ENCODE measurements at places on chromosomes 2 and 18. TPM values are rescaled to one million over a fixed set of nuclear protein-coding genes. Genes with fewer than 3 reads are reported as not detected.

Gene TEX44
- total RNA-seq = not detected

Gene PSD4
- 55.1 TPM for total RNA-seq

Gene DNER
- 0.34 TPM for total RNA-seq

Gene NAT8
- total RNA-seq = not detected

Gene UPP2
- not detected for total RNA-seq

Gene HOXD12
- not detected for total RNA-seq

Gene IL1F10
- not detected for total RNA-seq

Gene CFAP65
- not detected for total RNA-seq

Gene POTEC
- not detected for total RNA-seq

DNA sequence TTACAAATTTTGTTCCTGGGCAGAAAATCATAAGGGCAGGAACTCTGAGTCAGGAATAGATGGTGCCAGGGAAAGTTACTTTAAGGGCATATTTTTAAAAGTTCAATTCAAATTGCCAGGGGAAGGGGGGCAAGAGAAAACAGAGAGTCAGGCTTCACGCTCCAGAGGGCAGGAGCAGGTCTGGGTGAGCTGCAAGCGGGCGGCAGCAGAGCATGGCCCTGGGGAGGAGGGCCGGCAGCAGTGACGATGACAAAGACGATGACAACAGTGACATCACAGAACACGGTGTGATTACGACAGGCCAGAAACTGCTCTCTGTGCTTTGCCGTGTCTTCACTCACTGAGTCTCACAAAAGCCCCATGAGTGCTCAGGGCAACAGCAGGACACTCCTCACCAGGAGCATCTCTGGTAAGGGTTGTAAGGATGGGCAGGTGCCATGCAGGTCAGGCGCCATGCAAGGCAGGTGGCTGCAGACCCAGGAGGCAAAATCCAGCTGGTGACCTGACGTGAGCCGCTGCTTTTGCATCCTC lies 23.3 kb downstream of the CHST10 start:
- no peak for DNase-seq

- peak; percentile 80 for DNase-seq
These were observed 158.4 kb downstream of the SETBP1 start for GRCh38 chr18:44838971-44839666.

DNA sequence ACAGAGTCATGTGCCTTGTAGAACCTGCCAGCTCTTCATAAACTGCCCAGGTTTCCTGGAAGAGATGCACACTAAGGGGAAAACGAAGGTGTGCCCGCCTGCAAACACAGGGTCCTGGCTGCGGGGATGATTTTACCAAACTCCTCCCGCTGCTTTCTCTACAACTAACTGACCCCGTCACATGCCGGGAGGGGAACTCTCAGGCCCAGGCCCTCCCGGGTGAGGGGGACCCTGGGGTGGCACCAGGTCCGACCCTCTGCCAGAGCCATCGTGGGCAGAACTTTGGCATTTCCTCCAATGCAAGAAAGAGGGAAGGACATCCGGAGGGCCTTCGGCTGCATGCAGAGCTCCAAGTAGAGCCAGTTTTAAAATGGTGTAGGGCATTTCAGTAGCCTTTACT lies 28.6 kb downstream of the CAPN13 start:
- DNase-seq = peak; percentile 27

DNA sequence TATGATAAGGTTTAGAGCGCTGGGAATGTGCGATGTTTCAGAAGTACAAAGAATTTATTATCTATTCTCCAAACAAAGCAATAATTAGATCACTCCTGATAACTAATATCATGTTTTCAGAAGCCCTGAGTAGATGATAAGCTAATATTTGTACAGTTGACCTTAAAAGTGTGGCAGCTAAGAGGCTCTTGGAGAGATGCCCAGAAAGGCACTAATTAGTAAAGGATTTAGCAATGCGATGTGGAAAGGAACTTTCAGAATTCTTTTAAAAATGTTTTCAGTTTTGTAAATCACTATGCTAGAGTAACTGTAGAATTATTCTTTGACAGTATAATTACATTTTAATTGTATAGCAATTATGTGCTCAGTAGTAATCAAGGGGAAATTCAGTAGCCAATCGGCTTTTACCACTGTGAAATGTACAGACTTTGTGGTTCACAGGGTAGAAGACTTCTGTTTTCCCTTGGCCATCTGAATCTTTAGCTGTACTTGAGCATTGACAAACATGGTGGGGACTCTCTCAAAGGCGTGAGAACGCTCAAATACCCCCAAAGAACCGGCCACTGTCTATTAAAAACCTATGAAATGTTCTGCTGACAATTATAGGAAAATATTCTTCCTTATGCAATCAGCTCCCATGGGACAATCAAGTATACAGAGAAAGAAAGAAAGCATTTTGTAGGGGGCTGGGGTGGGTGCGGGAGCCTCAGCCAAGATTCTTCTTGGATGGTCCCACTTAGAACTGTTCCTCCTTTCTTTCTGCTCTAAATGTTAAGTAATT lies 262.8 kb upstream of the AGAP1 start:
- DNase-seq = no peak

- DNase-seq = no peak
These were observed 809.8 kb upstream of the SOX11 start for GRCh38 chr2:4882421-4882820.

GRCh38 chr18:54528942-54529376 lies 62.1 kb upstream of the DYNAP start:
- DNase-seq = no peak

DNA sequence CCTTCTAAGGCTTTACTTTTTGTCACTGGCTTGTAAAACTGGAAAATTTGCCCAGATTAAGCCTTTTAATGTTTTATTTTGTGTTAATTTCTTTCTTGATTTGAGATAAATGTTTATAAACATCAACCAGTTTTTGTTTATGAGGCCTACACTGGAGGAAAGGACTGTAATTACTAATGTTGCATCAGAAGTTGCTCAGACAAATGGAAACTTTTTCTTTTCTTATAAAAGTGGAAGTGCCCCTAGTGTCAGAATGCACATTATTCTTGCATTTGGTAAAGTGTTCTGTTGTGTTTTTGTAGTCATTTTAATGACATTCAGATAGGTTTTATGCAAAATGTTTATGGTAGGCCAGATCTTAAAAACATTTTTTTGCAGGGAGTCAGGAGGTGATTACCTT lies 25.3 kb downstream of the LCLAT1 start:
- DNase-seq = no peak

- no peak for DNase-seq
These were observed 18.5 kb upstream of the IGFBP5 start for GRCh38 chr2:216713691-216714336.

- no peak for DNase-seq
These were observed 50.5 kb upstream of the SLC1A4 start for GRCh38 chr2:64938607-64939285.

DNA sequence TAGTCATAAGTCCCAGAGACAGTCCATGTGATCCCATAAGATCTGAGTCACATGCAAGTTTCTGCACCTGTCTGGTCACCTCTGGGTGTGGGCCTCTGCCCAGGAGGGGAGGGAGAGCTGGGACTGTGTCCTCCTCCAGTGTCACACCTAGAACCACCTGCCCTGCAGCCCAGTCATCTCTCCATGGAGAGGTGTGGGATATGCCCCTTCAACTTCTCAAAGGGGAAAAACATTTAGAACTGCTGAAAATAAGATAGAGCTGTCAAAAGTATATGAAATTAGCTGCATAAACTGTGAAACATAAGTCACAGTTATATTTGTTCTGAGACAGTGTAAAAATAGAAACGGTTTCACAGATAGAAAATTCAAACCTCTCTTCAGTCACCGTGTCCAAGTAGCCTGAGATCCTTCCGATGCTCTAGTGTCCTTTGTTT lies 55.4 kb downstream of the NGEF start:
- no peak for DNase-seq

GRCh38 chr2:238689871-238690389 lies 158.0 kb upstream of the TWIST2 start:
- DNase-seq = no peak

GRCh38 chr2:119372778-119373568 lies 6.2 kb downstream of the DBI start:
- DNase-seq = no peak

DNA sequence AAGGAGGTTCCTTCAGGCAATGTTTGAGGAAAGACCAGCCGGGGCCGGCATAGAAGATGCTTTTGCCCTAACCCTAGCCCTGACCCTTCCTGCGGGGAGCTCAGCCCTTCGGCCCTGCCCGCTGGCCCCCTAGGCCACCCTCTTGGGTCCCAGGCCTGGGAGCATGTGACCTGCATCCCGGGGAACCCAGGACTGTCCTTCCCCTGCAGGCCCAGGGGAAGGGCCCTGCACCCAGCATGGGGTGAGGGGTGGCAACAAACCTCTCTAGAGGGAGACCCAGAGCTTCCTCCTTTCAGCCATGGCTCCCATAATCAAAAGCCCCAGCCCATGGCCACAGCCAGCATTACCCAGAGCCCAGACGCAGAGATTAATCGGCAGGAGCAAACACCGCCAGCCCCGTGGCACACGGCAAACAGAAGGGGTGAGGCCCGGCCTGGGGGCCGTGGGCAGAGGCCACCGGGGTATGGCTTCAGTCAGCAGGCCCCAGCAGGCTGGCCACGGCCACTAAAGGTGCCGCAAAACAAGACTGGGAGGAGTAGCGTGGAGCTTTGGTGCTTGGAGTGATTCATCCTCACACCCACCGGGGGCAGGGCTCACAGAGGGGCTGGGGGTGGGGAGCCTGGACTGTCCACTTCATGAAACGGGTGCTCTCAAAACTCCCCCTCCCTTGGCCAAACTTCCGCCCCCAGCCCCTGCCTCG lies 61.6 kb upstream of the HPCAL1 start:
- DNase-seq = no peak

DNA sequence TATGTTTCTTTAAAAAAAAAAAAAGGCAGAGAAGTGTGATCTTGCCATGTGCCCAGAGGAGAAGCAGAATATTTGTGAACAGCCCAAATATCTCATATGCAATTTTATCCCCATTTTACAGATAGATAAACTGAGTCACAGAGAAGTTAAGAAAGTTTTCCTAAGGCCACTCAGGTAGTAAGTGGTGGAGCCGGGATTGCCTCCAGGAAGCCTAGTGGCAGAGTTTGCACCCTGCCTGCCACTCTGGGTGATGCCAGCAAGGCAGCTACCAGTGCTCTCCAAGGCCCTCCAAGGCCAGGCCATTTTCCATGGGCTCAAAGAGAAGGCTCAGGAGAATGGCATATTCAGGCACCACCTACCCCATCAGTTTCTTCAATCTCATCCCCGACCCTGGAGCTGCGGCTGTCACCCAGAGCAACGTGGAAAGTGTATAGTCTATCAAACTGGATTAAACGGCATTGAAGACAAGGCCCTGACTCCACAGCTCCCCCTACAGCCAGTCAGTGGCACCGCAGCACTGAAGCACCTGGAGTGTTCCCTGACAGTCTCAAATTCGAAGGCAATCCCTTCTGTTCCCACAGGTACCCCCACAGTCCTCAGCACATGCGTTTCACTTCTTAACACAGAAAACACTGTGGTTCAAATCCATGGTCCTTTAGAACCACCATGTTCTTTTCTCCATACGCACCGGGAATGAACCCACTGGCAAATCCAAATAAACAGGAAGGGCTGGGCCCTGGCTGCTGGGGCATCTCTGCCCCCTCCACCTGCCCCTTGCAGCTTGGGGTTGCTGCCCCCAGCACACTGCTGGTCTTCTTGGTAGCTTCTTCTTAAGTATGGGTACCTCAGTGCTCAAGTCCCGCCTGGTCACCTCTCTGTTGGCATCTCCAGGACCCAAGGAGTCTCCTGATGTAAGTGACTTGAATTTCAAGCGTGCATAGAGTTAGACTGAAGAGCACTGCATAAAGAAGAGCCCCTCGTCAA lies 175.3 kb downstream of the INHBB start:
- no peak for DNase-seq

DNA sequence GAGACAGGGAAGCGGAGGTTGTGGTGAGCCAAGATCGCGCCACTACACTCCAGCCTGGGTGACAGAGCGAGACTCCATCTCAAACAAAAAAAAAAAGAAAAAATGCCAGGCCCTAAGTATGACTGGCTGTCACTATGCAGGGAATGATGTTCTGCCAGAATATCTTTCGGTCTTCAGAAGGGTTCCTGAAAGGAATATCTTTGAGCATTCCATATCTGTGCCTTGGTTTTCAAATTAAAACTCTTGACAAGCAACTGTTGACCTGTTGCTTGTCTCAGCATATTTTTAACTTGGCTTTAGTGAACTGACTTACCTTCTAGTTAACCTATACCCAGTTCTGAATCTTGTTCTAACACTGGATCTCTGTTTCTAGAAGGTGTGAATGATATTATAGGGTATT lies 953.2 kb upstream of the FAM98A start:
- DNase-seq = no peak

- no peak for DNase-seq
These were observed 23.3 kb upstream of the ARPC2 start for GRCh38 chr2:218193701-218194100.

- no peak for DNase-seq
These were observed 10.4 kb downstream of the IL36A start for GRCh38 chr2:113015655-113016054.

GRCh38 chr18:63895190-63895589 lies 7.7 kb downstream of the SERPINB2 start:
- DNase-seq = no peak

Data from ureter (tissue), 1 donor.